ENCODE measurements at places on chromosomes 7 and 10.

- no peak for DNase-seq
Measured at GRCh38 chr7:2432910-2433712, 29.7 kb downstream of the CHST12 start.

- DNase-seq: no peak
Measured at GRCh38 chr7:46282155-46282554, 361.1 kb upstream of the IGFBP3 start.

GRCh38 chr10:80530251-80530650 lies 7.5 kb upstream of the SH2D4B start:
- no peak for DNase-seq

DNA sequence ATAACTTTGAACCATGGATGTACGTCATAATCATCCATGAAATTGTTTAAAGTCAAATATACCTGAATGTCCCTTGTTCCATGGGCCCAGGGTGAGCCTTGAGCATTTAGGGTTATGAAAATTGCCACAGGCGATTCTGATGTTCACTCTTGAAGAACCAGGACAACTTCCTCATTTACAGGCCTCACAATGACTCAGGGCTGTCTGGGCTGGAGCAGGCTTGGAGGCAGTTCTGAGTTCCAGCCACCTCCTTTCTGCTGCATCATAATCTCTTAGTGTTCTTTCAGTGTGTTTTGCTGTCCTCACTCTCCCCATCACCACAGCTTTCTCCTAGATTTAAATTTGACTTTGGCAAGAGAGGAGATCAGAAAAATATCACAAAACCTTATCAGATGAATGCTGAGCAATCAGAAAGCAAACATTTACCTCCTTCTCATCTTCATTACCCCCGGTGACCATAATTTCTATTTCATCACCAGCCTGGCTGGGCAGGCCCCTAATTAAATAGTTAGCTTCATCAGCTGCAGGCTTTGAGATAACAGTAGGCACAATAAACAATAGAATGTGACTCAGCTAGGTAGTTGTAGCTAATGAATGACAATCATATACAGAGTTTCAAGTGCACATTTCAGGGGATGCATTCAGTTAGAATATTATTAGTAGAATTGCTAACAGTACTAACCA lies 571.0 kb downstream of the SH2D4B start:
- no peak for DNase-seq

- DNase-seq: peak; percentile 40
Measured at GRCh38 chr7:109873296-109873695, 1217.6 kb upstream of the LRRN3 start.

GRCh38 chr10:22619101-22619500 lies 95.3 kb downstream of the PIP4K2A start:
- DNase-seq: no peak

DNA sequence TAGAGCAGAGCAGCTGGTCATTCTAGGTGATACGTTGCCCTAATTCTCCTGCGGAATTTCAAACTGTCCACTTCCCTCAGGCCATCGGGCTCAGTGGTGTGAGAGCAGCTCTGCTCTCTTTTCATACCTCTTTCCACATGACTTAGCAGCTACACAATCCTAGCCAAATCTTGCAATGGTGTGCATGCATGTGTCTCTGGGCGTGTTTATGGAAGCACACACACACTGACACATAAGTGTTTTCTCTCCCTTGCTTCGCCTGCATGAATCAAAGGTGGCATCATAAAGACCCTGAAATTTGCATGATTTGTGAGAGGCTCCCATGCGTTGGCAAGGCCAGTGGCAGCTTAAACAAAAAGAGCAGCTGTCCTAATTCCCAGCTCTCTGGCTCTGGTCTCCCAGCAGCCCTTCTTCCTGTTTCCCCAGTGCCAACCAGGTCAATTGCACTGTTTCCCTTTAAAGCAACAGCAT lies 1189.5 kb downstream of the GATA3 start:
- peak; percentile 19 for DNase-seq

- peak; percentile 49 for DNase-seq
Measured at GRCh38 chr7:121273467-121274167, 55.2 kb upstream of the WNT16 start.

Data from muscle of leg (tissue), 16 donors.